ENCODE measurements at places on chromosomes 11 and 22.

DNA sequence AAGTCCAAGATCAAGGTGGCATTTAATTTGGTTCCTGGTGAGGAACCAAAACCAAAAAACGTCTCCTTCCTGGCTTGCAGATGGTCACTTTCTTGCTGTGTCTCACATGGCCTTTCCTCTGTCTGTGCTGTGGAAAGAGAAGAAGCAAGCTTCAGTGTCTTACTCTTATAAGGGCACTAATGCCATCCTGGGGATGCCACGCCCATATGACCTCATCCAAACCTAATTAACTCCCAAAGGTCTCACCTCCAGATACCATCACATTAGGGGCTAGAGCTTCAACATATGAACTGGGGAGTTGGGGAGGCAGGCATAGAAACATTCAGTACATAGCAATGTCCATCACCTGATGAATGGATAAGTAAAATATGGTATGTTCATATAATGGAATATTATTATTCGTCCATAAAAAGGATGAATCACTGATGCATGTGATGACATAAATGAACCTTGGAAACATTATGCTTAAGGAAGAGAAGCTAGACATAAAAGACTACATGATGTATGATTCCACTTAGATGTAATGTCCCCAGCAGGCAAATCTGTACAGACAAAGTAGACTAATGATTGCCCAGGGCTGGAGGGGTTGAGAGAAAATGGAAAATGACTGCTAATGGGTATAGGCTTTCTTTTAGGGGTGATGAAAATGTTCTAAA is 78.6 kb upstream of the B3GNT6 start:
- DNase-seq, result no peak

GRCh38 chr22:49154433-49154832 is 673.2 kb downstream of the BRD1 start:
- no peak for DNase-seq

GRCh38 chr11:48207881-48208280 is 8.7 kb upstream of the OR4B1 start:
- DNase-seq, result no peak

DNA sequence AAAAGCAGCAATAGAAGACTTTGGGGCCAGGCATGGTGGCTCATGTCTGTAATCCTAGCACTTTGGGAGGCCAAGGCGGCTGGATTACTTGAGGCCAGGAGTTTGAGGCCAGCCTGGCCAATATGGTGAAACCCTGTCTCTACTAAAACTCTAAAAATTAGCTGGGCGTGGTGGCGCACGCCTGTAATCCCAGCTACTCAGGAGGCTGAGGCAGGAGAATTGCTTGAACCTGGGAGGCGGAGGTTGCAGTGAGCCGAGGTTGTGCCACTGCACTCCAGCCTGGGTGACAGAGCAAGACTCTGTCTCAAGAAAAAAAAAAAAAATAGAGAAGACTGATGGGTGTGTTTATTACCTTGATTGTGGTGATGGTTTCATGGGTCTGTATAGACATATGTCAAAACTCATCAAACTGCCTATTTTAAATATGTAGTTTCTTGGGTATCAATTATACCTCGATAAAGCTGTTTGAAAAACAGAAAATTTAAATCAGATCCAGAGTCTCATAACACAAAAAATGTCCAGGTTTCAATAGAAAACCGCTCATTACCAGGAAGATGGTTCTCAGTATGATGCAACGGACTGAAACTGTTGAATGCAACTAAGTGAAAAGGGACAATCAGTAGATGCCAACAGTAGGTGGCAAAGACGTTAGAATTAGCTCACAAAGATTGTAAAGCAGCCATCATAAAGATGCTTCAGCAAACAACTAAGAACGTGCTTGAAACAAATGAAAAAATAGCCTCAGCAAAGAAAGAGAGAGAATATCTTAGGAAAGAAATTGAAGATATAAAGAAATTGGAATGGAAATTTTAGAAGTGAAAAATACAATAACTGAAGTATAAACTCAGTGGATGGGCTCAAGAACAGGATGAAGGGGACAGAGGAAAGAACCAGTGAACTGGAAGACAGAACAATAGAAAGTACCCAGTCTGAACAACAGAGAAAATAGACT is 33.1 kb upstream of the SEPTIN5 start:
- DNase-seq, result no peak

GRCh38 chr11:121644187-121644512 is 191.4 kb upstream of the SORL1-AS1 start:
- DNase-seq, result no peak

- no peak for DNase-seq
These were observed 14.3 kb upstream of the C11orf96 start for GRCh38 chr11:43927925-43928707.

DNA sequence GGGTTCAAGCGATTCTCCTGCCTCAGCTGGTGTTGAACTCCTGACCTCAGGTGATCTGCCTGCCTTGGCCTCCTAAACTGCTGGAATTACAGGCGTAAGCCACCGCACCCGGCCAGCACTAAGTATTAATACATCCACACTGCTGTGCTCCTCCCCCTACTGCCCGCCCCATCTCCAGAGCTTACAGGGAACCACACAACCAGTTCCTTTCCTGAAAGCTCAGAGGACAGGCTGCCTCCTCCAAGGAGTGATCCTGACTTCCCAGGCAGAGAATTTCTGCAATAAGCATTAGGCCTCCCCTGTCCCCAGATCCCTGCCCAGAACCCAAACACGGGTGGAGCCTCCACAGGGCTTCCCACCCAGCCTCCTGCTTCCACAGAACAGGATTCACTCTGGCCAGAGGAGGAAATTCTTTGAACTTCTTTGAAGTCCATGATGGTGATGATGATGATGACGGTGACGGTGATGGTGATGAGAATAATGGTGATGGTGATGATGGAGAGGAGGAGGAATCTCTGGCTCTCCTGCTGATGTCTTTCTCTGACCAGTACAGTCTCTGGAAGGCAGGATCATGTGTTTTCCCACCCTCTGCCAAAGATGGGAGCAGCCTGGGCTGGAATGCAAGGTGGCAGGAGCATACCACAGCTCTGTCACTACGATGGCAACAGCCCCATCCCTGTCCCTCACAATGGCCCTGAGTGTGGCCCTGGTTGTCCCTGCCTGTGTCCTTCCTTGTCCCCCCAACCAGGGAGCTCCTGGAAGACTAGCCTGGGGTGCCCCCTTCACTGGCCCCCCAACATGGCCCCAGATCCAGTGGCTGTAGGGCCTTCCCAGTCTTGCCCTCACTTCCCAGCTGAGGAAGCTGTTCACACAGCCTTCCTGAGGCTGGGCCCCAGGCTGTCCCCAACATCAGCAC is 33.5 kb upstream of the CSNK1E start:
- no peak for DNase-seq

- no peak for DNase-seq
These were observed 33.9 kb downstream of the ANO1 start for GRCh38 chr11:70112017-70112434.

DNA sequence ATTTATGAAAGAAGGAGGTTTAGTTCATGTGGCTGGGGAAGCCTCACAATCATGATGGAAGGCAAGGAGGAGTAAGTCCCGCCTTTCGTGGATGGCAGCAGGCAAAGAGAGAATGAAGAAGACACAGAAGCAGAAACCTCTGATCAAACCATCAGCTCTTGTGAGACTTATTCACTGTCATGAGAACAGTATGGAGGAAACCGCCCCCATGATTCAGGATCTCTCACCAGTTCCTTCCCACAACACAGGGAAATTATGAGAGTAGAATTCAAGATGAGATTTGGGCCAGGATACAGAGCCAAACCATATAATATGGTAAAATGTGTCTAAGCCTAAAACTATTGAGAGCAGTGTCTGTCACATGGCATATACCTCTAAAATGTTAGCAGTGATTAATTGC is 503.8 kb upstream of the CCDC179 start:
- DNase-seq, result no peak

GRCh38 chr11:83409891-83410290 is 123.7 kb upstream of the CCDC90B start:
- DNase-seq, result no peak

- peak; percentile 10 for DNase-seq
These were observed 105.2 kb upstream of the RRM1 start for GRCh38 chr11:3989276-3989920.

DNA sequence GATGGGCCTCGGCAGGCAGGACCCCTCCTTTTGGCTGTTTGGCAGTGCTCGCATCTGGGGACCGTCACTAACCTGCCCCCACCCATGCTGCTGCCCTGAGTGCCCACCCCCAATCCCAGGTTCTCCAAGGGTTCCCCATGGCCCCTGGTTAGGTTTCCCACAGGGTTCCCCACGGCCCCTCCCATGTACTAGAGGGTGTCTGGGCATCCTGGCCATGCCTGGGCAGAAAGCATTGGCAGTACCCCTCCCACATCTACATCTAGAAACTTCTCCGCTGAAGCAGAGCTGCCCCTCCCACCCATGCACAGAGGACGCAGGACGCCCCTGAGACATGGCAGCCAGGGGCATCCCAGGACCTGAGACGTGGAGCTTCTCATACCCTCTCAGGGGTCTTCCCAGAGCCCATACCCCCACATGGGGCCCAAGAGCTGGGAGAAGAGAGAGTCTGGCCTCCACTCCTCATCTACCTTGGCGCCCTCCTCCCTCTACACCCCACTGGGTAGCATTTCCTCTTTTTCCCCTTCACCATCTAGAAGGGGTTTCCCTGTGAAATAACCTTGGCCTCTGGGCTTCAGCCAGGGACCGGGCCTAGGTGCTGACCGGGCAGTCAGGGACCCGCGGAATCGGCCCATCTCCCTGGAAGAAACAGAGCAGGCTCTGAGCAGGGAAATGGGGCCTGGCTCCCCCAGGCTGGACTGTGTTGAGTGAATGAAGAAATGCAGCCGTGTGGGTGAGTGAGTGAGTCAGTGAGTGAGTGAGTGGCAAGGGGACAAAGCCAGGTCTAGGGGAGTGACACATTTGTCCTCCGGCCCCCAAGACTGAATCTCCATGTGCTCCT is 987.3 kb downstream of the BRD1 start:
- DNase-seq, result no peak

DNA sequence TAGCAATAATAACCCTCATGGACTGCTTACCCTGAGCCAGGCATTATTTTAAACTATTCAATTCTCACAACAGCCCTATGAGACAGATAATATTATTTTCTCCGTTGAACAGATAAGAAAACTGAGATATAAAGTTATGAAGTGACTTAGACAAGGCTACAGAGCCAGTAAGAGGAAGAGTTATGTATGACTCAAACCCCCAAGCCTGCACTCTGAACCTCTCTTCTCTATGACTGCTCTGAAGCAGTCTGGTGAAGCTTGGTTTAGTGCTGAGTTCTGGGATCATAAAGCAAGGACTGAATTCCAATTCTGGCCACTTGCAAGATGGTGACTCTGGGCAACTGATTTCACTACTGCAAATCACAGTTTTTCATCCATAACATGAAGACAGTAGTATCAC is 34.5 kb downstream of the TNKS1BP1 start:
- DNase-seq, result no peak

DNA sequence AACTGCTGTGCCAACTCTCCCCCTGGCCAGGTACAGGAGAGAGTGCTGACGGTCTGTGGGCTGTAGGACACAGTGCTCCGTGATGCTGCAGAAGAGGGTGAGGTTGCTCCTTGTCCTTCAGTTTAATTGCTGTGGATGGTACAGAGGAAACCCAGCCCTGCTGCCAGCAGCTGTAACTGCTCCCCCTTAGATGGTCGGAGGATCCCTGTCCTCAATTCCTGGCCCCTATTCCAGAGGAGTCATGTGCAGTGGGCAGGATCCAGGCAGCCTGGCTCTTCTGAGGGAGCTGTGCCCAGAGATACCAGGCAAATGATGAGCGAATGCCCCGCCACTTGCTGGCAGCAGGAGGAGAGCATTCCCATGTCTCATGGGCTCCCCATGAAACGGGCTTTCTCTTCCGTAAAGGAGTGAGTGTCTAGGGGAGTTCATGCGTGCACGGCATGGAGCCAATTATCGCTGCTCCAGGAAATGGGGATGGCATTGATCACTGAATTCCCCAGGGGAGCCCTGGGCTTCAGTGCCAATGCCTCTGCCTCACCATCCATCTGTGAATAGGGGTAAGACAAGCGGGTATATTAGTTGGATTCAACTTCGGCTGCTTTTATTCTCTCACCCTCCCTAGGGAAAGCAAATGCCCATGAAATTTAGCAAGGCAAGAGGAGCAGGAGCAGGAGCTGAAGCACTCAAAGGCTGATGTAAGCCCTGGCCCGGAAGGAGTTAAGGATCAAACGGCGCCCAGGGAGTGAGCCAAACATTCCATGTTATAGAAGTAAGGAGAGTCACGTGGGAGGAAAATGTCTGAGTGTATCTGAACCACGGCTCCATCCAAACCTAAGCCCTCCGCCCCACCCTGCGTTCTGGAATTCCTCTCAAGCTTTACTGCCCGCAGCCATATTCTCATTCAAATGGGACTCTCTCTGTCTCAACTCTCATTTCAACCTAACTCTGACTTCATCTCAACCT is 51.0 kb upstream of the CSNK2A3 start:
- DNase-seq, result no peak

- no peak for DNase-seq
These were observed 314.9 kb downstream of the MIAT start for GRCh38 chr22:26972286-26972685.

DNA sequence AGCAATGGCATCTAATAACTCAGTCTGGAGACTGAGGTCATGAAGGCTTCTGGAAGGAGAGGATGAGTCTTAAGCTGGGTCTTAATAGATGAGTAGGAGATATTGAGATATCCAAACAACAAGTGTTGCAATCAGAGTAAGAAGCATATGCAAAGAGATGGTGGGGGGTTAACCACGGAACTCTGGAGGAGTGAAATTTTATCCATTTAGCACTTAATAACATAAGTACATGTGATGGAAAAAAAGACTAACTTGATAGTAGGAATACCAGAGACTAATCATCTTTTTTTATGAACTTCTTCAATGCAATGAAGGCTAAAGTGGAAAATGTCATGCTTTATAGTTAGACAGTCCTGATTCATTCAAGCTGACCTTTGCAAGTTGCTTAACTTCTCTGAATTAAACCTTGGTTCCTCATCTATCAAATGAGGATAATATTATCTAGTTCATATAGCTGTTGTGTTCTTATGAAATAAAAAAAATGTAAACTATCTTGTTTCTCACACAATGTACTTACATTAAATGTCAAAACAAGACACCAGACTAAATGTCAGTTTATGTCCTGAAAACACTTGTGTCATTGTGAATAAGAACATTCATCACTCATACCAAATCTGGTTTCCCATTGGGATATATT is 403.1 kb upstream of the CCDC90B start:
- no peak for DNase-seq

GRCh38 chr22:45262931-45263462 is 21.8 kb upstream of the UPK3A start:
- DNase-seq, result no peak

- no peak for DNase-seq
These were observed 149.7 kb upstream of the CADM1 start for GRCh38 chr11:115653926-115654325.

DNA sequence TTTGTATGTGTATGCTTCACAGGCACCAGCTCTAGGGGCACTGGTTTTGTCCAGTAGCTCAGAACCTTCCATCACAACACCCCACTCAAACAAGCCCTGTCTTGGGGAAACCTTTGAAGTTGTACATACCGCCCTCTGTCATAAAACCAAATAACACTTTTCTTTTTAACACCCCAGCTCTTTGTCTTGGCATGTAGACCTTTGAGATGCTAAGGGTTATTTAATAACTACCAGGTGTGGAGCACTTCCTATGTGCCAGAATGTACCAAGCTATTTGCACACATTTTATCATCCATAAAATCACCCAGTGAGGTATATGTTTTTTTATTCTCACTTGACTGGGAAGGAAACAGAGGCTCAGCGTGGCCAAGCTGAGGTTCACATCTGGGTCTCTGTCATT is 50.6 kb downstream of the CYB5R2 start:
- DNase-seq, result no peak
